ENCODE measurements at places on chromosomes 4 and X.

DNA sequence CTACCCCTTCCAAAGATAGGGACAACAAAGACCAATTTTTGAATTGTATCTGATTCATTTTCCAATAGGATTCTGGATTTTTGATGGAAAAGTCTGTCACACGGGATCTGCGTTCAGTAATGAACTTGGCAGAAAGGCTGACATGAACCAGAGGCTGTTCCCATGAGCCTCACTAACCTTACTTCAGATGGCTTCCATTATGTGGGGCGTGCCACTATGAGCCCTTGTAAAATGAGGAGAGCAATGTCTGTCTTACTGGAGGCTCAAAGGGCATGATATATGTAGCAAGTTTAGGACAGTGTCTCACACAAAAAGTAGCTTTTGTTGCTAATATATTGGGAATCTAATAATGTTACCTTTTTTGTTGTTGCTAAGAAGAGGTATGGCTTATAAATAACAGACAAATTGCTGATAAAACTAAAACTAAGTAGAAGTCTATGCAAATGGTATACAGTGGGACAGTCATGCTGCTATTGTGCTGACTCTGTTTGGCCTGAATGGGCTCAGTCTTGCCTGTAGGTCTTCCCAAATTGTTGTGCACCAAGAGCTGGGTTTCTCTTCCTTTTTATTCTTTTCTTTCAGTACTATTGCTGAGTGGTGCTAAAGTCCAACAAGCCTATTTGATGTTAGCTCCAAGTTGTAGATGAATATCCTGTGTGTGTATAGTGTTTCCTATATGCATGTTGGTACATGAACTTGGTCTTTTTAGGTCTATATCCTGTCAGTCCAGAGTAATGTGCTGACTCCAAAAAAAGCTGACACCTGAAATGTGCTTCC, 132.1 kb downstream of the SPRY1 start:
- no peak for DNase-seq

DNA sequence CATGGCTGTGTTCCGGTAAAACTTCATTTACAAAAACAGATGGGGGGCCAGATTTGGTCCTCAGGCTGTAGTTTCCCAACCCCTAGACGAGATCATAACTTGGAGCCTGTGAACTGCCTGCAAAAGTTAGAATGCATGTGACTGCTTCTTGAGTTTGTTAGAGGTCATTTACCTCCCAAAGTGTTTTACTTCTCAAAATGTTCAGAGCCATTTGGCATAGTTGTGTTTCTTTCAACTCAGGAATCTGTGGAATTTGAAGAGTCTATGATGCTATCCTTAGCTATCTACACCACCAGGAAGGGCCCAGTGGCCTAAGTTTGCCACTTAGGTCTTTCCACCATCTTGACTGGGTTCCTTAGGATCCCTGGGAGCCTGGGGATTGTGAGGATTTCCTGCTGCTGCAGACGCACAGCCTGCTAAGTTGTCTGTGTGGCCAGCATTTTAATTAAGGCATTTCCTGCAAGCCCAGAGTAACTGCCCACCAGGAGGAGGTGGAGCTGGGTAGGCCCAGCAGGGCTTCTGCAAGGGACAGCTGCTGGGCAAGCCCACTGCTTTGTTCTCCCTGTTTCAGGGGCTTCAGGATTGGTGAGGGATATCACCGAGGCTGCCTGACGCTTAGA, 53.1 kb downstream of the CCNI start:
- DNase-seq = no peak

GRCh38 chrX:42825201-42825600, 47.2 kb upstream of the PPP1R2C start:
- no peak for DNase-seq

DNA sequence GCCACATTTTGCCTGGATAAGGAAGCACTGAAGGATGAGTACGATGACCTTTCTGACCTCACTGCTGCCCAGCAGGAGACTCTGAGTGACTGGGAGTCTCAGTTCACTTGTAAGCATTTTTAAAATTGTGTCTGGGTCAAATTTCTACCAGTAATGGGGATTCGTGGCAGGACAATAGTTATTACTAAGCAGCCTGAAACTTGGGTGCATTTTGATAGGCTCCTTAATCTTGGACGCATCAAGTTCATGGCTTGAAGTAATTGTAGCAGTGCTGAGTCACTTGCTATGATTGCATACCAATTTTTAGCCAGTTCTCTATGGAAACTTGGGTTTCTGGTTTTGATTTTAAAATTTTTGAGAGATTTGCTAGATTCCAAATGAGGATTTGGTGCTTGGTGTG, 4.3 kb downstream of the PGRMC1 start:
- no peak for DNase-seq

DNA sequence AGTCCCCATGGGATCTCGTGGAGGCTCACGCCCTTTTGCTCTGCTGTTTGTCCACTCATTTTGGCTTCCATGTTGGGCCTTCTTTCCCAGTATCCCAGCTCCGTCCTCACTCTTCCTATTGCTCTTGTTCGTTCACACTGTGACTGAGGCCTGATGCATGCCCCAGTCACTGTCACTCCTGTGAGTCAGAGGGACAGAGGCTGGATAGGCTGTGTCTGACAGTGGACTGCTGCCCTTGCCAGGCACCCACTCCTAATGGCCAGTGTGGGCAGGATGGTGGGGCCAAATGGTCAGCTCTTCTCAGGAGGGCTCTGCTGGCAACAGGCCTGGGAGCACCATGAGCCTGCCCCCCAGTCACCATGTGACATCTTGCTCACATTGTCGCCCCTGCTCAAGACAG, 40.0 kb downstream of the HADH start:
- DNase-seq = no peak

Data from hippocampal formation (tissue), 2 donors.